ENCODE measurements at places on chromosomes 3 and 15.

DNA sequence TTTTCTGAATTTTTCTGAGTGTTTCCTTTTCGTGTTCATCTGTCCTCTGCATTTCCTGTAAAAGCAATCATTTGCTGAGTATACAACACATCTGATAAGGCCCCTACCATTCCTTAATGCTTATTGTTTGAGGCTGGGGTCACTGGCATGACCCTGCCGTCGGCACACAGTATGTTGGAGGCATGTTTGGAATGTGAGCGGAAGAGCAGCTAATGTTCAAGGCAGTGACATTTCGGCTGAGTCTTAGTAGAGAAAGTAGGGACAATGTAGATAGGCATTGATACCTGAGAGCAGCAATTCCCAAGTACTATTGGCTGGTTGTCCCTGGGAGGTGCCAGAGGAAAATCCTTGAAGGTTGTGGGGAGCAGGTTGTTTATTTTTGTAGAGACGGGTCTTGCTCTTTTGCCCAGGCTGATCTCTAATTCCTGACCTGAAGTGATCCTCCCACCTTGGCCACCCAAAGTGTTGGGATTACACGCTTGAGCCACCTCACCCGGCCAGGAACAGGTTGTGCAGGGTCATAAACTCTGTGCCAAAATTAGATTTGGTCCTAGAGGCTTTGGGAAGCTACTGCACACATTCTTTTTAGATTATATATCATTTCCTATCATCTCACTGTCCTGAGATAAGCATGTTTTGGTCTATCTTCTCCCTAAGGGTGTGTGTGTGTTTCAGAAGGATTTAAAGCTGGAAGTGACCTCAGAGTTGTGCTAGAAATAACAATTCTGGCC, 13.5 kb downstream of the PTPN23 start:
- no peak for DNase-seq

DNA sequence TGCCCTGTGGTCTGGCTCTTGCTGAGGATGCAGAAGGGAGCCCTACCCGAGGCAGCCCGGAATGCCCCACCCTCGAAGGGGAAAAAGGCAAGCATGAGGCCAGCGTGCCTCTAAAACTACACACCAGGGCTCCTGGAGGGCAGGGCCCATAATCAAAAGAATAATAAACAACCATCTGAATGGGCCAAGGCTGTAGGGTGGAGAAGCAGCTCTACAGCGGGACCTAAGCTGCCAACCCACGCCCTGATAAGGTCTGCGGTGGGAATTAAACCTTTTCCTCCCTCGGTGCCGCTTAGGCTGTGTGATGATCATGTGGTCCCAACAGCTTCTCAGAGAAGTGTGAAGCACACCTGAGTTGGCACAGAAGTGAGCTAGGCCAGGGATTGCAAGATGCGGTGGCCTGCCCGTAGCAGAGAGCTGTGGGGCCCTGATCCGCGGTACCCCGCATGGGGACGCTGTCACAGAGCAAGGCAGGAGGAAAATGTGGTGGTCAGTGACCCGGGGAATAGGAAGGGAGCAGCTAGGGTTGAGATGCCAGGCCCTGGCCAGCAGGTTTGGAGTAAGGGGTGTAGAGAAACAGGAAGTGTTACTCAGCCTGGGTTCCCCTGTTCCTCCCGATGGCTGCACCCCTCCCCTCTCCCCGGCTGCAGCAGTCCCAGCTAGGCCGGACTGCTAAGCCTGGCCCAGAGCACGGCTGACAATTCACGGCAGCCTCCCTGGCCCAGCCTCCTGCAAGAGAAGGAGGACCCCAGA, 1.1 kb upstream of the C15orf62 start:
- no peak for DNase-seq

DNA sequence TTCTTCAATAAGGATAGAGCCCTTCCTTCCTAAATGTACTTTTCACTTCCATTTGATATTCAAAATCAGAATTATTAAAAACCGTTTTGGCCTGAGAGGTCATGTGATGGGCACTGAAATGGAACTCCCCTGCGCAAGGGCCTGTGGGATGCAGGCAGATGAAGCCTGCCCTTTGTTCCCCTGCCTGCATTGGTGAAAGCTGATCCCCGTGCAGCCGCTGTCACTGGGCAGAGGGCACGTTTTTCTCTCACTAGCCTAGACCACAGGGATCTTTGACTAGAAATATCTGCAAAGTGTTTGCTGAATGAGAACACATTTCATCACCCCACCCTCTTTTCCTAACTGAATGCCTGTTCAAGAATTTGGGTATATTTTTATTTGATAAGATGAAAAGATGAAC, 74.9 kb downstream of the TIPARP start:
- no peak for DNase-seq

- DNase-seq: no peak
Measured at GRCh38 chr3:46709157-46709654, 8.0 kb downstream of the TMIE start.

GRCh38 chr3:48797626-48798025, 50.0 kb downstream of the PRKAR2A start:
- no peak for DNase-seq

- DNase-seq: no peak
Measured at GRCh38 chr3:58711871-58712270, 45.3 kb upstream of the FAM3D start.

GRCh38 chr15:65068403-65068788, 605 bp upstream of the RASL12 start:
- DNase-seq: no peak
